Airway epithelial cell (primary cell): ENCODE measurements at places on chromosomes 5 and 9. TPM values are rescaled to one million over a fixed set of nuclear protein-coding genes. Genes with fewer than 3 reads are reported as not detected.

PCDH12 gene
- total RNA-seq = 0.21 TPM in 1 of 2 replicates, not detected in the other

BTNL3 gene
- total RNA-seq = not detected in 2 replicates

SMU1 gene
- 13.7 and 17.0 TPM in 2 replicates for total RNA-seq

TIGD6 gene
- 2.1 and 2.8 TPM in 2 replicates for total RNA-seq

MEF2C gene
- total RNA-seq = 0.42 and 2.1 TPM in 2 replicates

SYK gene
- total RNA-seq = 27.2 and 31.0 TPM in 2 replicates

NRG2 gene
- total RNA-seq = 0.05 TPM in 1 of 2 replicates, not detected in the other

ANKRD31 gene
- total RNA-seq = 0.09 and 0.21 TPM in 2 replicates

ABCA1 gene
- total RNA-seq = 5.2 and 5.3 TPM in 2 replicates

PTGDS gene
- total RNA-seq = not detected in 2 replicates

PDE6A gene
- total RNA-seq = 0.07 TPM in 1 of 2 replicates, not detected in the other

EGFL7 gene
- total RNA-seq = 27.7 and 28.8 TPM in 2 replicates

LCN15 gene
- not detected in 2 replicates for total RNA-seq

WDR38 gene
- total RNA-seq = not detected in 2 replicates
